PC-9 (cell line): ENCODE measurements at places on chromosomes 7 and 10. TPM values are rescaled to one million over a fixed set of nuclear protein-coding genes. Genes with fewer than 3 reads are reported as not detected.

Gene PRKAR2B
- 2.7 and 2.9 TPM in 2 replicates for total RNA-seq

Gene GIMAP4
- not detected in 2 replicates for total RNA-seq

Gene CREB5
- total RNA-seq: 1.0 and 2.1 TPM in 2 replicates

Gene COL26A1
- 0.20 and 0.38 TPM in 2 replicates for total RNA-seq

Gene ASAH2
- total RNA-seq: 0.80 and 8.3 TPM in 2 replicates

Gene HOXA2
- 6.1 and 6.5 TPM in 2 replicates for total RNA-seq

Gene STEAP4
- total RNA-seq: 10.3 and 12.1 TPM in 2 replicates

Gene HECTD2
- 3.2 and 5.2 TPM in 2 replicates for total RNA-seq

- peak overlapping the region; percentile 69 for H3K27ac ChIP-seq
- no peak for DNase-seq
- H3K36me3 ChIP-seq: peaks cover 34% of the 10 kb centered on the region
- no peaks in the 10 kb centered on the region for H3K27me3 ChIP-seq
Measured at GRCh38 chr10:14553448-14553847, 221.2 kb downstream of the FAM107B start.

- H3K27ac ChIP-seq: no peak overlapping the region
- H3K27me3 ChIP-seq: no peaks in the 10 kb centered on the region
- peak; percentile 52 for DNase-seq
- no peaks in the 10 kb centered on the region for H3K4me1 ChIP-seq
Measured at GRCh38 chr10:35563261-35563891, 41.8 kb upstream of the GJD4 start.

GRCh38 chr7:155256081-155256760 lies 41.5 kb upstream of the INSIG1 start:
- peak; percentile 36 for DNase-seq
- H3K27ac ChIP-seq: no peak overlapping the region
- H3K4me1 ChIP-seq: peaks cover 18% of the 10 kb centered on the region
- no peak overlapping the region for H3K4me3 ChIP-seq
- H3K27me3 ChIP-seq: peaks cover 25% of the 10 kb centered on the region
- H3K36me3 ChIP-seq: no peaks in the 10 kb centered on the region

- no peaks in the 10 kb centered on the region for H3K27me3 ChIP-seq
- H3K27ac ChIP-seq: no peak overlapping the region
- DNase-seq: no peak
Measured at GRCh38 chr7:69334701-69335100, 263.6 kb upstream of the AUTS2 start.

DNA sequence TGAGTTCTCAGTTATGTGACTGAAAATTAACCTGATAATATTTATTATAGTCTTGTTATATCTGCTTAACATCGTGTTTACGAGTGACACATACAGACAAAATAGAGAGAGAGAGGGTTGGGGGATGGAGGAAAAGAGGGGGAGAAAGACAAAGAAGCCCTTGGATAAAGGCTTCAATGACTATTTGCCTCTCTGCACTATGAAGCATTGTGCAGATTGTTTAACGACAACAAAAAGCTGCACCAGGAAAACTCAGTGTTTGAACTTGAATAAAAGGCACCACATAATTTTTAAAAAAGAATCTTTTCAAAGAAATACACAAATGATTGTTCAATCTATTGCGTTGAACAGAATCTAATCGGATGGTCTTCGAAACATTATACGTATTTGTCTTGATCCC lies 27.8 kb downstream of the MAGI2 start:
- H3K27me3 ChIP-seq: no peaks in the 10 kb centered on the region
- H3K36me3 ChIP-seq: no peaks in the 10 kb centered on the region
- H3K4me3 ChIP-seq: no peak overlapping the region
- no peak for DNase-seq

DNA sequence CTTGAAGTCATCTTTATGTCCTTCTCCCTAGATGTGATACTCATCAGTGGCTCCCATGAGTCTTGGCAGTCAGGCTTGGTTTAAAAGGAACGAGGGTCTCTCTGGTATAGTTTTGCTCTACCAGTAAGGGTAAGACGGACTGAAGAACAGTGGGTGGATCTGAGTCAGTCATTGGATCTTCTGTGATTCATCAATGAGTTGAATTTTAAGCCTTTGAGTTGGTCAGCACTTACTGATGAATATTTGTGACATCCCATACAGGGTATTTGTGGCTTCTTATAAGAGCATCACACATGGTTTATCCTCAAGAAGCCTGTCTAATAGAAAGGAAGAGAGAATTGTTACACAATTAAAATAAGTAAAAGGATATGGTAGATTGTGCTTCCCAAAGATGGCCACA lies 87.3 kb upstream of the NAMPT start:
- peaks cover 32% of the 10 kb centered on the region for H3K4me1 ChIP-seq
- H3K36me3 ChIP-seq: 0 out of 2 replicates have a peak, but pooled peaks cover 8% of the 10 kb centered on the region
- no peak overlapping the region for H3K27ac ChIP-seq
- no peak overlapping the region for H3K4me3 ChIP-seq
- no peaks in the 10 kb centered on the region for H3K27me3 ChIP-seq

DNA sequence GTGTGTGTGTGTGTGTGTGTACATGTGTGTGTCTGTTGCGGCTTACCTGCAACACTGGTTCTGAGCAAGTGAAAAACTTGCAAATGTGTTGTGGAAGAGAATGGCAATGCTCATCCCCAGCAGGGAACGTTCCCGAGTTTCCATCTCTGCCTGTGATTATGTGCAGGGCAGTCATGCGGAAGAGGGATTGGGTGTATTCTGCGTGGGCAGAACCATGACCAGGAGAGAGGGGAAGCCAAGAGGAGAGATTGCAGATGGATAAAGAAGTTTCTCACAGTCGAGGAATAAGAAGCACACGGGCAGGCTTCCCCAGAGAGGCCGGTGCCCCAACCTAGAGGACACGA lies 99.9 kb downstream of the CTBP2 start:
- H3K4me3 ChIP-seq: no peak overlapping the region
- no peaks in the 10 kb centered on the region for H3K36me3 ChIP-seq
- DNase-seq: no peak
- H3K27ac ChIP-seq: no peak overlapping the region

GRCh38 chr10:101054351-101054750 lies 7.4 kb upstream of the KAZALD1 start:
- no peak overlapping the region for H3K27ac ChIP-seq
- no peak overlapping the region for H3K4me3 ChIP-seq
- no peak for DNase-seq
- H3K4me1 ChIP-seq: peaks cover 10% of the 10 kb centered on the region
- no peaks in the 10 kb centered on the region for H3K27me3 ChIP-seq
- H3K36me3 ChIP-seq: no peaks in the 10 kb centered on the region

DNA sequence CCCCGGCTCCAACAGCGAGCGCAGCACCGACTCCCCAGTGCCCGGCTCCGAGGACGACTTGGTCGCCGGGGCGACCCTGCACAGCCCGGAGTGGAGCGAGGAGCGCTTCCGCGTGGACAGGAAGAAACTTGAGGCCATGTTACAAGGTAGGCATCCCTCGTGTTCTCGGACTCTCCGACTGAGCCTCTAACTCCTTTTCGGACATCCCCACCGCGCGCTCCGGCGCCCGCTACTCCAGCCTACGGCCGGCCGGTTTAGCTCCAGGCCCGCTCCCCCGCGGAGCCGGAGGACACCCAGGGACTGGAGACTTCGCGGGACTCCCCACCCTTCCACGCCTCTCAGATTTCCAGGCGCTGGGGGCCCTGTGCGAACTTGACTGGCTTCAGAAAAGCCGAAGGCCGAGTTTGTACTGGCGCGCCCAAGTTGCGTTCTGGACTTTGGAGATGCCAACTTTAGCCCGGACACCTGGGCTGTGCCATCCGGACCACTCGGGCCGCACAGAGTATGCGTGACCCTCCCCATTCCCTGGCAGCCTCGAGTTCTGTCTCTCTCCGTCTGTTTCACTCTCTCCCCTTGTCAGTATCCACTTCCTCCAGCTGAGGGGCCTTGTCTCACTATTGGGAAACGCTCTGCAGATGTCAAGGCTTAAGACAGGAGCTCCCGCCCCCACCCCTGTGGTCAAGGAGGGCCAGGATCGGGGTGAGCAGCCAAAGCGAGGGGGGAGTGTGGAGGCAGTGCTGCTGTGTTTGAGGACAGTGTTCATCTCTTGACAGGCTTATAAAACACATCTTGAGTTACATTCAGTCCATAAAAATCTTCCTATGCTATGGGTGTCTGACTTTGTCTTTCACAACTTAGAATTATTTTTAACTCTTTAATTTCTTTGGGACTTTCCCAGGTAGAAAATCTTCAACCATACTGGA lies 777 bp downstream of the BICC1 start:
- no peaks in the 10 kb centered on the region for H3K36me3 ChIP-seq
- no peak overlapping the region for H3K27ac ChIP-seq
- DNase-seq: no peak
- H3K27me3 ChIP-seq: no peaks in the 10 kb centered on the region
- H3K4me3 ChIP-seq: no peak overlapping the region

DNA sequence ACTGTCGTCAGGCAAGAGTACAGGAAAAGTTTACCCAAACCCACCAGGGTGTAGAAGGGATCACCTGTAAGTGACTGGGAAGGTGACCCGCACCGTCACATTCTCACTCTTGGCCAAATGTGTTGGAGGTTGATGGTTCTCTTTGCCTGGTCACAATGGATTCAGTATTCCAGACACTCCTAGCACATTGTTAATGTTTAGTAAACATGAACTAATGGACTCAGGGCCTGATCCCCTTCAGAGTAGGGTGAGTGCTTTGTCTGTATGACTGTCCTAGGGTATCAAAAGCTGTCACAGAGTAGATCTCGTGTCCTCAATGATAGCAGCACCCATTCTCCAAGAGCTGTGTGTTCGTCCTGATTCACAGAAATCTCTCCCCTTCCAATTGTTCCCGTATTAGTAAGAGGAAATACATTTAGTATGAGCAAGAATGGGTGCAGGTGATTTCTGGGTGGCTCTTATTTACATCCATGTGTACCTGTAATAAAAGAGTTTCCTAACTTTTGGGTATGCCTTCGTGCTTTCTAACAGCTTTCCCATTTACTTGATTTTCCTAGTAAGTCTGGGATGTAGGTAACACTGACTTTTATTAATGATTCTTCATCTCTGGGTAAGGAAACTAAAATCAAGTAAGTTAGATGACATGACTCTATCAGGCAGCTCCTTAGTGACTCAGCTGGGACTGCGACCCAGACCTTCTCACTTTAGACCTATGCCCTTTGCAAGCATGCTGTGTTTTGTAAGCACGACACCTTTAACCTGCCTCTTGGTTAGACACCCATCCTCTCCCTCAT lies 4.7 kb downstream of the EEPD1 start:
- H3K27ac ChIP-seq: peak overlapping the region; percentile 45
- H3K4me1 ChIP-seq: peaks cover 87% of the 10 kb centered on the region

- H3K36me3 ChIP-seq: no peaks in the 10 kb centered on the region
- H3K27ac ChIP-seq: no peak overlapping the region
- H3K27me3 ChIP-seq: no peaks in the 10 kb centered on the region
- no peak overlapping the region for H3K4me3 ChIP-seq
Measured at GRCh38 chr10:60717852-60718251, 60.4 kb upstream of the CDK1 start.

DNA sequence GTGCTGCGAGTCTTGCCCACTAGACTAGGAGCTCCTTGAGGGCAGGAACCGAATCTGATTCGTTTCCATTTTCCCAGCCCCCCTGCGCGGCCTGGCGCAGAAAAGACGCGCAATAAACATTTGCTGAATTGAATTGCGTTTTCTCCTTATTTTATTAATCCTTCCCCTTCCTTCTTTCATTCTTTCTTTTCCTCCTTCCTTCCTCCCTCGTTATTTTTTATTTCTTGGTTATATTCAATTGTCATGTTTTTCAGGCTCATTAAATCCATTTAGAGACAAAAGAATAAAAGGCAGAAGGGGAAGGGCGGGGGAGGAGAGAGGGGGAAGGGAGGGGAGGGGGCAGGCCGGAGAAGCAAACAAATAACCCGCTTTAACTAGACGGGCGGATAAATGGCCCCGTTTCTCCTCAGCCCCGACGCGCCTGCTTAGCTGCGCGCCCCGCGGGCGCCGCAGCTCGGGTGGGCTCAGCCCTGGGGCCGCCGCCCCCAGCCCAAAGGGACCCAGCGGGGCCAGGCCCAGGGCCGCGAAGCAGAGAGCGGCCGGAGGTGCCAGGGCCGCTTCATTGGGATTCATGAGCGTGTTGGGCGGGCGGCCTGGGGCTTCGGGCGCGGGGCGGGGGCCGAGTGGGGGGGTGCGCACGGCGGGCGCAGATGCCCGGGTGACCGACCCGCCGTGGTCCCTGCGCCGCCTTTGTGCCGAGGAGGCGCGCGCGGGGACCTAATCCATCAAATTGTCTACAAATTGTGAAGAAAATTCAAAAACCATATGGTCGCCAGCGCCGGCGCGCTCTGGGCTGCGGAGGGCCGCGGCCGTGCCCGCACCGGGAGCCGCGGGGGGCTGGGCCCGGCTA lies 5.0 kb downstream of the LBX1 start:
- H3K27ac ChIP-seq: no peak overlapping the region
- no peak for DNase-seq

DNA sequence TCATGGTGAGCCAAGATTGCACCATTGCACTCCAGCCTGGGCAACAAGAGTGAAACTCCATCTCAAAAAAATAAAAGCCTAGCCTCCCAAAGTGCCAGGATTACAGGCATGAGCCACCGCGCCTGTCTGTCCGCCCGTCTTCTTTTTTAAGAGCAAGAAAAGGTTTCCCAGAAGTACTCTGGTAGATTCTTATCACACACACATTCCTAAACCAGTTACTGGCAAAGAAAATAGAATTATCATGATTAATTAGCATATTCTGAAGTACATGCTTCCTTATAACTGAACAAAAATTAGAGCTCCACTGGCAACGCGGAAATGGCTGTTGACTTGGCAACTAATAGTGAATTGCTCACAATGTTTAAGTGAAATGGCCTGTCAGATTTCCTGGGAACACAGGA lies 87.0 kb downstream of the ADK start:
- H3K27ac ChIP-seq: no peak overlapping the region
- no peak overlapping the region for H3K4me3 ChIP-seq
- 0 out of 2 replicates have a peak, but pooled peaks cover 7% of the 10 kb centered on the region for H3K4me1 ChIP-seq

DNA sequence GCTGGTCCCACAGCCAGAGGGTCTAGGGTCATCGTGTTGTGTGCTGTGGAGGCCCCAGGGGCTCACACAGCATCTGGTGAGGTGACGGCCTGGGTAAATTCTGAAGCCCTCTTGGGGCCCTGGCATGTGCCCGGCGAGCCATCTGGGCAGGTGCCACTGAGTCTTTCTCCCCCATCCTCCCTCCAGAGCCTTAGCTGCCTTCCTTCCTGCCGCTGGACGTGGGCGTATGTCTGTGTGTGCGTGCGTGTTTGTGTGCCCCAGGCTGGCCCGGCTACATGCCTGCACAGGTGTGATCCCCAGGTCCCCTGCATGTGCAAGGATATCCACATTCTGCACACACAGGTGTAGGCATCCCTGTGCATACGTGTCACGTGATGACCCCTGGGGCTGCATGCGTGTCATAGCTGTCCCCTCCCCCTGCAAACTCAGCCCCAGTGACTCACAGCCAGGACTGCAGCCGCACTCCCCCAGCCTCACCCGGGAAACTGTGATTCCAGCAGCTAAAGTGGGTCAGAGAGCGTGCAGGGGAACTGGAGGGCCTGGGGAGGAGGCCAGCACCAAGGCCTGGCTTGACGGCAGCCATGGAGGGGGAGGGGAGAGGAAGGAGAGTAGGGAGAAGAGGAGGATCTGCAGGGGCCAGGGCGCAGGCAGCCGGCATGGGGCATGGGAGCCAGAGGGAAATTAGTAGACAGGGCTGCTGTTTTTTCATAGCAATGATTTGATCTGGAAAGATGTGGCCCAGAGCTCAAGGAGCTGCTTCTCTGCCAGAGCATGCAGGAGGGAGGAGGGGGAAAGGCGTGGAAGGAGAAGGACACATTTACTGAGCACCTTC lies 46.4 kb downstream of the ELFN1 start:
- no peak overlapping the region for H3K4me3 ChIP-seq
- H3K36me3 ChIP-seq: no peaks in the 10 kb centered on the region
- no peak overlapping the region for H3K27ac ChIP-seq
- DNase-seq: peak; percentile 39
